ENCODE measurements at places on chromosomes 1 and 21. TPM values are rescaled to one million over a fixed set of nuclear protein-coding genes. Genes with fewer than 3 reads are reported as not detected.
A peak's percentile ranks its signal among the peaks of the same experiment; 100 is the strongest.

Gene FAM151A
- total RNA-seq: not detected

Gene PRR9
- not detected for total RNA-seq

Gene FMO3
- total RNA-seq: 0.35 TPM

Gene FAM78B
- 0.72 TPM for total RNA-seq

Gene MEGF6
- 0.58 TPM for total RNA-seq

Gene CFHR5
- total RNA-seq: not detected

Gene WDR77
- 62.6 TPM for total RNA-seq

Gene S100A1
- total RNA-seq: 0.91 TPM

Gene ATP6V1G3
- not detected for total RNA-seq

Gene OR2L13
- 0.12 TPM for total RNA-seq

Gene CXADR
- 22.3 TPM for total RNA-seq

DNA sequence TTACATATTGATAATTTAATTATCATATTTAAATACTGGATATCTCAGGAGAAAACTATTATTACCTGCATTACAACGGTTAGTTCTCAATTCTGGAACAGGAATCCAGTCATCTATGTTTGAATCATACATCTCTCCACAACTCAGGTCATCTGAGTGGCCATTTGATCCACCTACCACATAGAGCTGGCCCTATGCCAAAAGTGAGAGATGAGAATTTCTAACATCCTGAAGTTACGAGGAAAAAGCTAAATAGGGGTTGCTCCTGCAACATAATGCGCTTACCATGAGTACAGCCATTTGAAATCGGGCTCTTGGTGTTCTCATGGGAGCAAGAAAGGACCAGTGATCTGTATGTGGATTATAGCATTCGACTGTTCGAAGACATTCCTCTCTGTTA is 16.9 kb downstream of the IVNS1ABP start:
- DNase-seq: no peak

DNA sequence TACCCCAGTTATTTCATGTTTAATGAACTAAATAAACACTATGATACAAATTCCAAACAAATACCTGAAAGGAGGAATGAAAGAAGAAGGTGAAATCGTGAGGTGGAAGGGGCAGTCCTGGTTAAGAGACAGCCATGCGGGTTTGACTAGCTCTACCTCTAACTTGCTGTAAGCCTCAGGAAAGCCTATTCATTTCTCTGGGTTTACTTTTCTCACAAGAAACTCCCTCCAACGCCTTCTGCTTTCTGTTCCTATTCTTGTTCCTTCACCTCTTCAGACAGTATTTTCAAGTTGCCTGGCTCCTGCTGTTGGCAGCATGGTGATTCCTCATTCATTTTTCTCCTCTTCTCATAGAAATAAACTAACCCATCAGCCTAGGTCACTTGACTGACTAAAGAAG is 92.4 kb downstream of the NTPCR start:
- DNase-seq: no peak

DNA sequence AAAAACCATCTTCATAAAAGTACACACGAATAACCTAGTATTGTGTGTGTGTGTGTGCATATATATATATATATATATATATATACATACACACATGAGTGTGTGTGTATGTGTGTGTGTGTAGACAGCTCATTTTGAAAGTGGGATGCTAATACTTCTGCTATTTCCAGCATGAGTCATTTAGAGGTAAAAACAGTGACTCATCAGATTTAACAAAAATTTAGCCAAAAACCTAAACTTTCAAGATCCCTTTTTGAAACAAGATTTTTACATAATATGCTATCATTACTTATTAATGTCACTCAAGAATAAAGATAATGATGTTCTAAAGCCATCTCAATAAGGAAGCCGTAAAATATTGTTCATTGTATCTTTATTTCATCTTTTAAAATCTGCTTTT is 35.6 kb upstream of the ADGRL4 start:
- peak; percentile 24 for DNase-seq

DNA sequence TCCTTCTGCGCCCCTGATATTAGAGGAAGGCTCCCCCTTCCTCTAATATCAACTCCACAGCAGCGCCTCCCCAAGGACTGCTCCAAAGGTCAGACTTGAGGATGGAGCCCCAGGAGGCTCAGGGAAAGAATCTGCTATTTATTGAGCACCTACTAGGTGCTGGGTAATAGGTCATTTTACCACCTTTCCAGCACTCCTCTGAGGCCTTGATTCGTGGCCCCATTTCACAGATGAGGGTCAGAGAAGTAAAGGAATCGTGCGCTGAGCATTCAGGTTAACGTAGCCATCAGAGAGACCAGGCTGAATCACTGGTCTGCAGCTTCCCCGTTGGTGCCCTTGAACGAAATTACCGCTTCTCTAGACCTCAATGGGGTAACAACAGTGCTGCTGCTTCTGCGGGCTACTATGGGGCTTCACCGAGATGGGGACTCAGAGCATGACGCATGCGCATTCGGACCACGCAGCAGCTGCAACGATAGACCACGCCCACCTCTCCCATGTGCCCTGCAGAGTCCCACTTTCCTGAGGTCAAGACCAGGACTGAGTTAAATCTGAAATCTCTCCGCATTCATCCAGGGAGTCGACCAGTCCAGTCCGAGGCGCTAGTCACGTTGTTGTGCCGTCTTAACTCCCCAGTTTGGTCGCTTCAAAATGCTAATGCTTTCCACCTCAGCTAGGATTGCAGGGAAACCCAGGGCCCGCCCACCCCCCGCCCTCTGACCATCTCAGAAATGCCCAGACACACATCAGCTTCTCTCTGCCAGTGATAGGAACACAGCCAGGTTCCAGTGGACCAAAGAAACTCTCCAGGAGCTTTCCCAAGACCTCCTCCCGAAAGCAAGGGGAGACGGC is 12.9 kb downstream of the CAMK2N1 start:
- DNase-seq: no peak

DNA sequence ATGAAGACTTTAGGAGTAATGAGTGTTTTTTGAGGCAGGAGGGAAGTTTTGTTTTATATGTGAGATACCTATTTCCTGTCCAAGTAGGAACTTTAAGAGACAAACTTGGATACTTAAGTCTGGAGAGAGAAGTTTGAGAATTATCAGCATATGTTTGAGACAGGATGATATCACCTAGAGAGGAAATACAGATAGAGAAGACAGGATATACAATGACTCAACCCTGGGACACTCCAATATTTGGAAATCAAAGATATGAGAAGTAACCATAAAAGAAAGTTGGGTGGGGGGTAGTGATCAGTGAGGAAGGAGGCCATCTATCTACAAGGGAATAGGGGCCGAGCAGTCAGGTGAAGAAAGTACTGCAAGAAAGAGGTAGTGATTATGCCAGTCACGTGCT is 6.5 kb downstream of the LCE7A start:
- no peak for DNase-seq

DNA sequence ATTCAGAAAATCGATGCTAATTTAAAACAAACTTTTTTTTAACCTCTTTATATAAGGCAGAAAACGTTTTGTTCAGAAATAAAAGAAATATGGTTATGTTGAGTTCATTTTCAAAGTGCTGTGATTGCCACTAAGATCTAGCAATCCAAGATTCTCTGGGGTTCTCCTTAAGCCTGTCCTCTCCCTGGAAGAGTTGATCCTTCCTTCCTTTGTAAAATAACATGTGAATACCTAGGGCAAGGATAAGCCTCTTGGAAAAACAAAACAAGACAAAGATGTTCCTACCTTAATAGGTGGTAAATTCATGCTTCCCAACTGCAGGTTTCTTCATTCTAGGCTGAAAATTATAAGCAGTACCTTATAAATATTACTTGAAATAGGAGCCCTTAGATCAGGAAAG is 18.0 kb upstream of the FOXD3 start:
- no peak for DNase-seq

DNA sequence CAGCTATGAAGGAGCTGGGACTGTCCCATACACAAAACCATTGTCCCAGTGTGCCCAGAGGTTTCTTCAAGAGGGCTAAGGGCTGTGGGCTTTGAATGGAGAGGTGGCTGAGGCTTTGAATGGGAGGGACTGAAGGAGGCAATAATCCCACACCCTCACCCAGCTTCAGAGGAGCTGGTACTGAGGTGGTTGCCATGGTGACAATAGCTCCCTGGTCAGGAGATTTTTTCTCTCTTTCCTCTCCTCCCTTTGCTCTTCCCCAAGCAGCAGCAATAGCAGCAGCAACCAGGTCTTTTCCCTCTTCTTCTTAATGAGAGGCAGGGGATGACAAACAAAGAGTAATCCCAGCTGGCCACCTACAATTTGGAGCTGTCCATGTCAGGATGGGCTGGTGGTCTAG is 1.6 kb downstream of the HPCAL4 start:
- no peak for DNase-seq

DNA sequence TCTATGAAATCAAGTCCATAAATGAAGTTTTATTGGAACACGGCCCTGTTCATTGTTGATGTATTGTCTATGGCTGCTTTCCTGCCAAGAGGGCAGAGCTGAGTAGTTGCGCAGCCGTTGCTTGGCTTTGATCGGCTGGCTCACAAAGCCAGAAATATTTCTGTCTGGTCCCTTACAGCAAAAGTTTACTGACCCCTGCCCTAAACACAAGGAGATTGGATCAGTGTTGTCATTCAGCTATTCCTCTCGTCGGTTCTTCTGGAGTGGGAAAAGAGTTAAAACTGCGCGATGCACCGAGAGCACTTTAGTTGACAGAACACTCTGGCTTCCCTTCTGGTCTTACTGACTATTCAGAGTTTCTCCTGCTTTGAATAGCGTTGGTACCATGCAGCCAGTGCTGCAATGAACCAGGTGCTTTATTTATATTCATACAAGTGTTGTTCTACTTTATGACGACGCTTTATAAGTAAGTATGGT is 868 bp downstream of the ZBTB40 start:
- DNase-seq: no peak

GRCh38 chr1:116289193-116289592 is 83.9 kb upstream of the ATP1A1 start:
- DNase-seq: no peak

DNA sequence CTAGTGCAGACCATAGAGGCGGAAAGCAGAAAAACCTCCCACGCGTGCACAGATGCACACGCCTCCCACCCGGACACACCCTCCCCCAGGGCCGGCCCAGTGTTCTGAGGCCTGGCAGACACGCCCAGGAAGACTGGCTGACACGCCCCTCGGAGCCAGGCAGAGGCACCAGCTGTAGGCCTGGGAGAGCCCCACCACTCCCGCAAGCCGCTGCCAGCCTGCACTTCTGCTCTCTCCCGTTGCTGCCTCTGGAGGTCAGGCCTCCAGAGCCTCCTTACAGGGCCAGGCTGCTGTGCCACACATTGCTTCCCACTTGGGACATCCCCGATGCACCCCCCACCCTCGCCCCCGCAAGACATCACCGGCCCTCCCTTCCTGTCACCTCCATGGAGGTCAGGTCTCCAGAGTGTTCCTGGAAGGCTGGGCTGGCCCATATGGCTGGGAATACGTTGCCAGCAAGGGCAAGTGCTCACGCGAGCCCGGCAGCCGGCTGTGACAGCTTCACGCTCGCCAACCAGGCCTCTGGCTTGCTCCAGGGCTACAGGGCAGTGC is 40.4 kb downstream of the CASZ1 start:
- peak; percentile 50 for DNase-seq

DNA sequence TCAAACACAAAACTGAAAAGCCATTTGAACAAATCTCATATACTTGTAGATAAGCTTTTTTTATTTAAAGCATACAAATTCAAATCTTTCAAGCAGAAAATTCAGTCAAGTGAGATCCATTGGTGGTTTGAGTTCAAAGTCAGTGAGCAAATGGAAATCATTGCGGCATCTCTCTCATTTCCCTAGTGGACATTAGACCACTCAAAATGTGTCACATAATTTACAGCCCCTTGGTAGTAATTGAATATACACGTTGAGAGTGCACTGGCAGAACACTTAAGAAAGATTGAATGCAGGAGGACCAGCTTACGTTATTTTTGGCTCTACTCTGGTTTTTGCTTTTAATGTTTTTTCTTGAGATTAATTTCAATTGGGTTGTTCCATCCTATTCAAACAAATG is 633.7 kb downstream of the USP25 start:
- DNase-seq: no peak

DNA sequence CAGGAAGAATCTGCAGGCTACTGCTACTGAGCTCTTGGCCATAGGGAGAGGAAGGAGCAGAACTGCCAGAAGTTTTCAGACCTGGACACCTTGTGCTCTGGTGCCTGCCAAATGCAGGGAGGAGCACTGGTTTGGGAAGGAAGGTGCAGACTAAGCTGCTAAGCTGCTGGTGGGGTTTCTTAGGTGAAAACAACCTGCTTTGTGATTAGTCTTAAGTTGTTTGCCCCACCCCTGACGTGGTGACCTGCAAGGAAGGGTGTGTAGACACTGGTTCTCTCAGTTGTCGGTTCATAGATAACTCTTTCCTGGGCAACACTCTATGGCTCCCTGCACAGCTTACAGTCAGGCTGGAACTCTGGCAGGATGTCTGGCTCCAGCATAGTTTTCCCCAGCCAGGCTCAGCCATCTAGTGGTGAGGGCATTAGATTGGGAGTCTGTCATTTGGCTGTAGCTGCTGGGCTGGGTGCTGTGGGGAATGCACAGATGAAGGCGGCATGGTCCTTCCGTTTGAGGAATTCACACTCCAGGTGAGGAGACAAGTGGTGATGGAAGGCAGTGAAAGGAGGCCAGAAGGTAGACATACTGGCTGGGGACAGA is 10.3 kb upstream of the S100A10 start:
- no peak for DNase-seq

DNA sequence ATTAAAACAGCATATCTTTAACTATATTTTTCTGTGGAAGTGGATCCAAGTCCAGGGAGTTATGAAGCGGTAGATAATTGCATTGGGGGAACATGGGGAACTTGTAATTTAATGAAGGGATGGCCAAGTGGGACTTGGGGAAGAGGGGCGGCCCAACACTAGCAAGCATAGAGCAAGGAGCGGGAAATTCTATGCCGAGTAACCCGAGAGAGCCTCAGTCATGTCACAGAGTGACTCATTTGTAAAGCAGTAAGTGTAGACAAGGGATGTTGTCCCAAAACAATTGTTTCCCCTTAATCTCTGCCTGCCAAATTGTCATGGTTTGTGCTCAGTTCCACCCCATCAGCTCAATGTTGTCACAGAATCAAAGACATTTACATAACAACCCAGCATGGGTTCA is 620.1 kb downstream of the AJAP1 start:
- DNase-seq: no peak

GRCh38 chr21:29219165-29219770 is 79.5 kb upstream of the BACH1 start:
- peak; percentile 29 for DNase-seq

- no peak for DNase-seq
These were observed 2.2 kb downstream of the SLC30A2 start for GRCh38 chr1:26043765-26044164.

- peak; percentile 47 for DNase-seq
These were observed 145.4 kb downstream of the SLC45A1 start for GRCh38 chr1:8463144-8463927.
